Amniotic epithelial cell (primary cell): ENCODE measurements at places on chromosomes 3 and 15.

- no peak for DNase-seq
These were observed 17.9 kb downstream of the CP start for GRCh38 chr3:149203758-149204157.

GRCh38 chr3:126125341-126125740 lies 41.4 kb upstream of the SLC41A3 start:
- no peak for DNase-seq

- no peak for DNase-seq
These were observed 569.2 kb downstream of the UNC13C start for GRCh38 chr15:54547491-54547890.

DNA sequence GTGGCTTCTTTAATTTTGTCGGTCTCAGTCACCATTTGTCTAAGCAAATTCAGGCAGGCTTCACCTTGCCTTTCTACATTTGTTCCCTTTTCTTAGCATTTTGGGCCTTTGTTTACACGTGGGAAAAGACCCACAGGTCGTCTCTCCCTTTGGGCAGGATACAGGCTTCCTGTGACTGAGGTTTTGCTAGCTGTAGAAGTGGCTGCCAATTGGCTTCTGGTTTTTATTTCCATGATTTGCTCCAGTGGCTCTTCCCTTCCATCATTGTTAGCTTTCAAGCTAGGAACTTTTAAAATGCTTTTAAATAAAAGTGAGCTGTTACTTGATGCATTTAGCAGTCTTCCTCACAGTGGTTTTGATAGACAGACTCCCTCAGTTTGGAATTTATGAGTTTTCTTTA lies 37.3 kb downstream of the MLH1 start:
- DNase-seq = no peak

DNA sequence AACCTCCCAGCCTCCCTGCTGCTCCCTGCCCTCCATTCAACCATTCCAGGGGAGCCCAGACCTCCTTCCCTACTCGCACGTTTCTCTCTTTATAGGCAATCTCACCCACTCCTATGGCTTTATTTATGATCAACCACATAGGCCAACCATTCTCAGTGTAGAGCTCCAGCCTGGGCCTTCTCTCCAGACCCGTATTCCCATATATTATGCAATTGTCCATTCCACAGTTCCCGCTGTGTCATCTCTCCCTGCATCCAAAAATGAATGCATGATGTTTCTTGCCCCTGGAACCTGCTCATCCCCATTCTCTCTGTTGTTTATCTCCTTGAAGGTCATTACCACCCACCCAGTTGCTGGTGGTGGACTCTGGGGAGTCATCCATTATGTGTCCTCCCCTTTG lies 140.7 kb downstream of the LIPC start:
- DNase-seq = no peak

DNA sequence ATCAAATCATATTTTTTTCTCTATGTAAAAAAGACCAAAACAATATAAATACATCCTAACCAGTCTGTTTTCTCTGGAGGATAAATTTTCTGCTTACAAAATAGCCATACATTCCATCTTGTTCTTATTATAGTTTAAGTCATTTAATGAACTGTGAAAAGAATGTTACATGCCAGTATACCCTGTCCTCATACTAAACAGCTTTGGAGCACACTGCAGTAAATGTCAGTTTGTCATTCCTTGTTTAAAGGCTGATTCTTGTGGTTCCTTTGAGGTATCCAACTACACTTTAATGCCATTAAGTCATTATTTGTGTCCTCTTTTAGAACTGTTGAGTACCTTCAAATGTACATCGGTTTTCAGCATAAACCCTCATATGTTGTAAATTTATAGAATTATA lies 52.7 kb upstream of the DCBLD2 start:
- DNase-seq = no peak

GRCh38 chr3:59153648-59154047 lies 103.8 kb upstream of the CFAP20DC start:
- no peak for DNase-seq

- no peak for DNase-seq
These were observed 34.2 kb upstream of the TIMP4 start for GRCh38 chr3:12192655-12193484.

DNA sequence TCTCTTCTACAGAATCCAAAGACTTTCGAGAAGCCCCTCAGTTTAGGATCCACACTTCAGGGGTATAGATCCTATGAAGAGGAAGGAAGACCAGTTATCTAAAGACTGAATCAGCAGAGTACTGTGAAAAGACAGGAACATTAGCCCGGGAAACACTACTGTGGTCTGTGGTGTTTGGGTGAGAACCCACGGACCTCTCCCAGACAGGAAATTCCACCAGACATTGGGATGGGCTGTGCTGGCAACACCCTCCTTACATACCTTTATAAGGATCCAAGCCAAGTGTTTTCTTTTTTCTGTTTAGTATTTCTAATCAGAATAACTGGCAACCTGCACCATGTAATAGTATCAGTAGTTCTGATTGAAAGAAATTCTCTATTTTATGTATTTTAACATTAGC lies 14.1 kb downstream of the TMEM207 start:
- DNase-seq = peak; percentile 22

DNA sequence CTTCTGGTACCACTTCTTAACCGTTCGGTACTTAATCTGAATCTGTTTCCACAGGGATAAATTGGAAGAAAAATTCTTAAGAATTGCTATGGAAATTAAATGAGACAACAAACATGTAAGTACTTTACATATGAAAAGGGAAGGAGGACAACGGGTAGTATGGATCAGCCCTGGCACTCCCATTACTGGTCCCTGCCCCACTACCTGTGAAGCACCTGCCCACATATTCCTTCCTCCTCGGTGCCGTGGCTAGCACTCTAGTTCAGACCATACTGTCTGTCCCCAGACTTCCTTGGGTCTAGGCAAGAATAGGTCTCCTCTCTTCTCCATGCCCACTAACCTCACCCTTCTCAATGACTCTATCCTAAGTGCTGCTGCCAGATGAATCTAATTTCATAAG lies 46.2 kb downstream of the SHQ1 start:
- no peak for DNase-seq

DNA sequence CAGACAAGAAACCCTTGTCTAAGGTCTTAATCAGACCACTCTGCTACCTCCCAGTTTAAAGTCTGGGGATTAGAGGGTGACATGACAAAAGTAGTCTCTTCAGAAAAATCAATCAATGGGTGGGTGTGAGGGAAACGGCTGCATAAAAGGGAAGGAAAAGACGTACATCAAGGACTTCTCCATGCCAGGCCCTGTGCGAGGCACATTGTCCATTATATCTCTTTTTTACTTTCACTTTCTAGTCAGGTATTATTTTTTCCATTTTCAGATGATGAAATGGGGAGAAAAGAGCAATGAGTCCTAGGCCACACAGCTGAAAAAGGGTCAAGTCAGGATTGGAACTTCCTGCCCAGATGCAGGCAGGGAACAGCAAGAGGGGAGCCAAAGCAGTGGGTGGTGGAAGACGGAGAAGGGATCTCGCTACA lies 4.6 kb upstream of the CX3CR1 start:
- DNase-seq = no peak

DNA sequence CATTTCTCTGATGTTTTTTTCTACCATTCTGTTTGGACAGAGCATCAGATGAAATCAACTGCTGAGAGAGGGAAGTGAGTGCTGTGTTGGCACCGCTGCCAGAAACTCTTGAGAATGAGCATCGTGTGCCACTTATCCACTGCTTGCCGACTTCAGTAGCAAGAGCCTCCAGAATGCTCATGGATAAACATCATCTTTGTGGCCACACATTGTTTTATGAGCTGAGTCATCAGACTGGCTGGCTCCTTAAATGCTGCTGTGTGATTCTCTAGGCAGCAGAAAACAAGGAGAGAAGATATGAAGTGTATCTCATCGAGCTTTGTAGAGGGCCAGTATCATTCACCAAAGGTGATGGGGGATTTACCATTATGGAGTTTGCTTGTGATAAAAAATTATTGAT lies 3.4 kb upstream of the DOCK3 start:
- peak; percentile 82 for DNase-seq

- DNase-seq = peak; percentile 65
These were observed 97.8 kb downstream of the SST start for GRCh38 chr3:187572441-187572840.

- no peak for DNase-seq
These were observed 43.3 kb downstream of the ADPGK start for GRCh38 chr15:72740219-72740618.

DNA sequence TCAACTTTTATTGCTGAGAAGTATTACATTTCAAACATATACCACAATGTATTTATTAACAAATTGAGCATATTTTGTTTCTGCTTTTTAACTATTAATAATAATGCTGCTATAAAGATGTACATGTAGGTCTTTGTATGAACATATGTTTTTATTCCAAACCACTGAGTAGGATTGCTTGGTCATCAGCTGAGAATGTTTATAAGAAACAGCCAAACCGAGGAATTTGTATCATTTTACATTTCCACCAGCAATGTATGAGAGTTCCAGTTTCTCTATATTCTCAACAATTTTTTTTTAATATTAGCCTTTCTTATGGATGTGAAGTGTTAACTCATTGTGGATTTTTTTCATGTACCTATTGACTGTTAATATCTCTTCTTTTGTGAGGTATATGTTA lies 119.5 kb upstream of the MDFIC2 start:
- DNase-seq = no peak

DNA sequence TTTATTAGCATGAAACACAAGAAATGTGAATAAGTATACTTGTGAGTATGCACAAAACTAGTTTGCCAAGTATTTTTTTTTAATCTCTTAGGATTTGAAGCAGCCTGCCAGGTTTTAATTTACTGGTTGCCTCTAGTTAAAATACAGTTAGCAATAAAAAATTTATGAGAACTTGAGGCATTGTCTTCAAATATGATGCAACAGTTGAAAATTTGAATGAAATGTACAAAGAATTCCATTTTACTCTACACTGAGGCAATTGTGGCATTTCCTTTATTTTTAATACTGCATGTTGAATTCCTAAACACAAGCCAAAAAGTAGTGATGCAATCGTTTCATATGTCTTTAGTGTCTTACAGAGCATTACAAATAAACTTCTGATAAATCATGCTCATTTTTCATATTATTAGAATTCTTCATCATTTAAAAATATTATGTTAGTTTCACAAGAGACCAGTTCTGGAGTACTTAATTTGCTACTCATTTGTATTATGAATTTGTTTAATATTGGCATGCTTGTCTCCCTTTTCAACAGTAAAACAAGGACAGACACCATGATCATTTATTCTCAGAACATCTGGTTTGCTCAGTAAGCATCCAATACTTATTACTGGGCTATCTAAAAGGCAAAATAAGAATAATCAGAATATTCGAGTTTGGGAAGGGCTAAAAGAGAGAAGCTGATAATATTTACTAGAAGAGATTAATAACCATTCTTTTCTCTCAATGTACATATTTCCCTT lies 124.8 kb upstream of the PTX3 start:
- peak; percentile 94 for DNase-seq

DNA sequence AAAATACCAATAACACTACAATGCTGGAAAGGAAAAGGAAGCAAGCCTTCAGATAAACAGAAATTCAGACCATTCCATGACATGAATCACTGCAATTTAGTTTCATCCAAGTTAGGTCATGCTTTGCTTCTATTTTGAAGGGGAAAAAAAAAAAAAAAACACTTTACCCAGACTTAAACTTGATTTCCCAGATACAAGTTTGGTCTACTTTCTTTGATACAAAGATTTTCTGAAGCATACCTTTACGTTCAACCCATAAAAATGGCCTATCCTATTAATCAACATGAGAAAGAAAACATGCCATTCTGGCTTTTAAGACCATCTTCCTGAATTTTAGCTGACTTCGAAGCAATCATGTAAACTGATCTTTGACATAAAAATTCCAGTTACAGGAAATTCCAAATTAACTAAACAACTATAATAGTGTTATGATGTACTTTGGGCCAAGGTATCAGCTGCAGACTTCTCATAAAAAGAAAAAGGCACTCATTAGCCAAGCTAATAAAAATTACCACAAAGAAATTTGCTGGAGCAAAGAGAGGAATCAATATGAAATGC lies 12.6 kb downstream of the OSBPL10 start:
- DNase-seq = peak; percentile 83

- no peak for DNase-seq
These were observed 46.9 kb upstream of the CHD2 start for GRCh38 chr15:92853222-92853621.

DNA sequence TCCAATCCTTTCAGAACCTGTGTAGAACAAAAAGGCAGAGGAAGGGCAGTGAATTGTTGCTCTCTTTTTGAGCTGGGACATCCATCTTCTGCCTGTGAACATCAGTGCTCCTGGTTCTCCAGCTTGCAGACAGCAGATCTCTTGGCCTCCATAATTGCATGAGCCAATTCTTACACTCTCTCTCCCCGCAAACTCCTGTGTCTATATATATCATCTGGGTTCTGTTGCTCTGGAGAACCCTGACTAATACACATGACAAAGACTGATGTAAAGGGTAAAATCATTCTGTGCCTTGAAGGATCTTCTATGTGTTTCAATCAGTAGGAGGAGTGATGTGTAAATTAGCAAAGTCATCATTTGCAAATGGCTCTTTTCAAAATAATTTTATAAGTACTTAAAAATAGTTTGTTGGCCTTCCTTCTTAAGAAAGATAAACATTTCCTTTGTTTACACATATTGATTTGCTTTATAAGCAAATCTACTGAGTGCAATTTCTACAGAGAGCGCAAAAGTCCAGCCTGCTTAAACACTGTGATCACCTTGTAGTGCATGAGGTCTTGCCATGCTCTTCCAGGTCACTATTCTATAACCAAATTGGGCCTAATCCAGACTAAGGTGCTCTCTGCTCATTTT lies 154.9 kb upstream of the ANKRD28 start:
- DNase-seq = no peak

DNA sequence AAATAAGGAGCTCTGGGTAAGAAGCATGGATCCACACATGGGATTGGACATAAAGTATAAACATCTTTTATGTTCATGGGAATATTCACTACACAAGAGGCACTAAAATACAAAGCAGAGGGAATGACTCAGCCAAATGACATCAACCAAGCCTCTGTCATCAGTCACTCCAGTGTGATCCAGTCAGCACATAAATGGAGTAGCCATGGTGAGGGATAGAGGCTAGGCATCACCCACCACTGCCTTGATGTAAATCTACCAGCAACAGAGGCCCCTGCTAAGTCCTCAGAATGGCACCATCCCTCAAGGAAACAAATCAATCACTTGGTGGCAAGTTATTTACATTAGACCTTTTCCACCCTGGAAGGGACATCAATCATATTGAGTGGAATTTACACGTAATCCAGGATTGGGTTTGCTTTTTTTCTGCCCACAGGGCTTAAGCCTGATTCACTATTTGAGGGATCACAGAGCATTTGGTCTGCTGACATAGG lies 27.2 kb downstream of the VEPH1 start:
- DNase-seq = peak; percentile 84
